ENCODE measurements at places on chromosomes 5 and 9. TPM values are rescaled to one million over a fixed set of nuclear protein-coding genes. Genes with fewer than 3 reads are reported as not detected.

Gene SOX30
- 0.08 TPM for total RNA-seq

Gene PCDHGA1
- total RNA-seq: 3.1 TPM

Gene LECT2
- not detected for total RNA-seq

Gene TSSK1B
- total RNA-seq: not detected

Gene PHF2
- total RNA-seq: 27.4 TPM

- no peak overlapping the region for H3K27ac ChIP-seq
- H3K4me1 ChIP-seq: no peaks in the 10 kb centered on the region
- H3K27me3 ChIP-seq: no peaks in the 10 kb centered on the region
- H3K4me3 ChIP-seq: no peak overlapping the region
- no peak for DNase-seq
- no peaks in the 10 kb centered on the region for H3K36me3 ChIP-seq
Observed at GRCh38 chr5:111384220-111384619, 128.1 kb downstream of the STARD4 start.

DNA sequence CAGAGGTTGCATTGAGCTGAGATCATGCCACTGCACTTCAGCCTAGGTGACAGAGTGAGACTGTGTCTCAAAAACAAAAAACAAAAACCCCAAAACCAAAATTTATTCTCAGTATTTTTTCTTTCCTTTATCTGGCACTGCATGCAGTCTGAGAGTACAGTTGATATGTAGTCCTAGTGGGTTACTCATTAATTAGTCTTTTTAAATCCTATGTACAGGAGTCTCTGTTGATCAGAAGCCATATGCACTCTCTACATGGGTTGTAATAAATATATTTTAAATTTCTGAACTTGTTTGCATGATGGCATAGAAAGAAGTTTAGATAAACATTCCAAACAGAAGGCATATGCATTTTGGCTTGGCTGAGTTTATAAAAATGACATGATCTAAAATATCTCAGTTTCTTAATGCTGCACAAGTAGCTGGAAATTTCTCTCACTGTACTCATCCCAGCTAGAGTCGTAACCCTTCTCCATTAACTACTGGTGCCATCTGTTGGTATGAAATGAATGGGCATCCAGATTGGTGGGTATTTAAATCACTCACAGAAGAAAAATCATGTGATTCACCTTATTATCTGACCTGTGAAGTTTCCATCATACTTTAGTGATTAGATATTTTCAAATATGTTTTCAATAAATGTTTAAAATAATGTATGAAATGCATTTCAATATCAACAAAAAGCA lies 284.8 kb downstream of the CTNND2 start:
- H3K27me3 ChIP-seq: no peaks in the 10 kb centered on the region
- H3K36me3 ChIP-seq: no peaks in the 10 kb centered on the region
- no peak for DNase-seq
- peaks cover 12% of the 10 kb centered on the region for H3K4me1 ChIP-seq
- no peak overlapping the region for H3K4me3 ChIP-seq
- H3K27ac ChIP-seq: no peak overlapping the region

GRCh38 chr5:43389679-43390329 lies 22.4 kb downstream of the CCL28 start:
- no peaks in the 10 kb centered on the region for H3K27me3 ChIP-seq
- no peaks in the 10 kb centered on the region for H3K36me3 ChIP-seq
- no peak overlapping the region for H3K27ac ChIP-seq
- H3K4me1 ChIP-seq: no peaks in the 10 kb centered on the region

GRCh38 chr5:179923436-179923835 lies 15.7 kb upstream of the TBC1D9B start:
- H3K27me3 ChIP-seq: no peaks in the 10 kb centered on the region
- H3K4me3 ChIP-seq: no peak overlapping the region
- no peaks in the 10 kb centered on the region for H3K4me1 ChIP-seq

DNA sequence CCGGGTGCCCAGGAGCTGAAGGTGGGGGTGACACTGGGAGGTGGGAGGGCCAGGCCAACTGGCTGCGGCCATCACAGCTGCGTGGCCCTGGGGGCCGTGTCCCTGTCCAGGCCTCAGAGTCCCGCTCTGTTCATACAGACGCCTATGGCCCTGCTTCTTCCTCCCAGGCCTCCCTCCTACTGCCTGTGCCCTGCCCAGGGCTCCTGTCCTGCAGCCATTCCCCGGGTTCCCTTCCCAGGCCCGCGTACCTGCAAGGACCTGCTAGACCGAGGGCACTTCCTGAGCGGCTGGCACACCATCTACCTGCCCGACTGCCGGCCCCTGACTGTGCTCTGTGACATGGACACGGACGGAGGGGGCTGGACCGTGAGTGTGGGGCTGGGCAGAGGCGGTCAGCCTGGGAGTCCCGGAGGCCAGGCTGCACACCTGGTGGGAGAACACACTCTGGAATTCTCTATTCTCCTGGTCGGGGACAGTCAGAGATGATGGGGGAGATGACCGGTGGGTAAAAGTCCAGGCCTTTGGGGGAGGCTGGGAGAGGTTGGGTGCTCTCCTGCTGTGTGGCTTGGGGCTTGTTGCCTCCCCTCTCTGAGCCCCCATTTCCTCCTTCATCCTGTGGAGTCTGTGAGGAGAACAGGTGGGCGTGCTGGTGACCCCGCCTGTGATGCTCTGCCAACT lies 4.5 kb downstream of the FCN2 start:
- H3K4me1 ChIP-seq: peaks cover 6% of the 10 kb centered on the region
- no peaks in the 10 kb centered on the region for H3K36me3 ChIP-seq
- no peak overlapping the region for H3K4me3 ChIP-seq
- H3K27me3 ChIP-seq: peaks cover 18% of the 10 kb centered on the region
- no peak for DNase-seq

DNA sequence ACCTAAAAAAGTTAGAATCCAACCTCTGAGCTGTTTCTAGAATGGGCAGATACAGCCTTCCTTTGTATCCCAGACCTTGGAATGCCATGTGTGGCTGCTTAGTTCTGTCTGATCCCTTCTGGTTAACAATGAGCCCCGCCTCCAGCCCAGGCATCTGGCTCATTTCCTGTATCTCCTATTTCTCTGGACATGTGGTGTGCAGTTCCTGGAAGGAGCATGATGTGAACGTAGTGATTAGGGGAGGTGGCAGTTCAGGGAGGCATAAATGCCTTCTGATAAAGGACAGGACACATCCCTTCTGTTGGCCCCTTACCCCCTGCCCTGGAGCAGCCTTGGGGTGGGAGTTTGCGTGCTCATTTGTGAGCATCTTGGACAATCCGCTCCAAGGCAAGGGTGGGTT lies 243.0 kb downstream of the ZSWIM6 start:
- H3K4me3 ChIP-seq: no peak overlapping the region
- H3K36me3 ChIP-seq: no peaks in the 10 kb centered on the region
- no peaks in the 10 kb centered on the region for H3K4me1 ChIP-seq

DNA sequence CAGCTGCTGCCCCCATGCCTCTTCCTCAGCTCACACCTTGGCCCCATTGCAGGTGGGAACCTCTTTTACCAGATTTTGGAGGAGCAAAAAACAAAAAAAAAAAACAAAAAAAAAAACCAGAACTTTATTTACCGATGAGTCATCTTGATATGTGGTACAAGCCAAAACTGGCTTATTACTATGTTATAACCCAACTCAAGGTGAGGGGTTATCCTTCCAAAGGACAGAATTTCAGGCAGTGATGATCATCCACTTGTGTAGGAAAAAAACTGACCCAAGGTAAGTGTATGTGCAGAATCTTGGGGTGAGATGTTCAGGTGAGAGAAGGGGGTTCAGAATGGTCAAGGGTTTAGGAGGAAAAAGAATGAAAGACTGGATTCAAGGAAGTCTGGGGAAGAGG lies 142.6 kb upstream of the FST start:
- no peak overlapping the region for H3K4me3 ChIP-seq
- H3K4me1 ChIP-seq: no peaks in the 10 kb centered on the region
- DNase-seq: no peak
- H3K27ac ChIP-seq: no peak overlapping the region
- H3K36me3 ChIP-seq: no peaks in the 10 kb centered on the region
- H3K27me3 ChIP-seq: no peaks in the 10 kb centered on the region

DNA sequence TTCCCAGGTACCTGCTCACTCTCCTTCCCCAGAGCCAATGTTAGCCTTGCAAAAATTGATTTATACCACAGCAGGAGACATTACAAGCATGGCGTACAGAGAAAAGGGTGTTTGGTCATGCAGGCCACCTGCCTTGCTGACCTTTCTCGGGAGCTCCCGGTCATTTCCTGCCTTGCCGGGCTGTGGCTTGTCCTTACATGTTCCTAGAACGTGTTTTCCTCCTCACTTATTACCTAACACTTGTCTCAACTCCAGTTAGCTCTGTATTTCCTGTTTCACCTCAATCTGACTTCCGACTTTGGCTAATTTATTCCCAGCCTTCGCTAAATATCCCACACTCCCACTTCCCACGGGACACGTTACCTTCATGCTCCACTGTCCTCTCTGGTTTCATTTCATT lies 282.5 kb downstream of the ICE1 start:
- no peaks in the 10 kb centered on the region for H3K27me3 ChIP-seq
- H3K4me3 ChIP-seq: no peak overlapping the region
- H3K27ac ChIP-seq: no peak overlapping the region
- H3K36me3 ChIP-seq: no peaks in the 10 kb centered on the region
- no peak for DNase-seq

GRCh38 chr9:123089040-123089439 lies 55.6 kb downstream of the GPR21 start:
- no peak overlapping the region for H3K27ac ChIP-seq
- no peak for DNase-seq
- peaks cover 66% of the 10 kb centered on the region for H3K36me3 ChIP-seq
- no peak overlapping the region for H3K4me3 ChIP-seq
- peaks cover 17% of the 10 kb centered on the region for H3K4me1 ChIP-seq

GRCh38 chr9:69391487-69391886 lies 66.5 kb downstream of the ENTREP1 start:
- peaks cover 64% of the 10 kb centered on the region for H3K4me1 ChIP-seq
- peak overlapping the region; percentile 90 for H3K27ac ChIP-seq
- peak overlapping the region; percentile 28 for H3K4me3 ChIP-seq
- H3K36me3 ChIP-seq: peaks cover 24% of the 10 kb centered on the region

GRCh38 chr9:106918825-106919509 lies 56.0 kb downstream of the ZNF462 start:
- peak overlapping the region; percentile 50 for H3K4me3 ChIP-seq
- DNase-seq: no peak
- H3K4me1 ChIP-seq: peaks cover 75% of the 10 kb centered on the region
- peaks cover 8% of the 10 kb centered on the region for H3K36me3 ChIP-seq

DNA sequence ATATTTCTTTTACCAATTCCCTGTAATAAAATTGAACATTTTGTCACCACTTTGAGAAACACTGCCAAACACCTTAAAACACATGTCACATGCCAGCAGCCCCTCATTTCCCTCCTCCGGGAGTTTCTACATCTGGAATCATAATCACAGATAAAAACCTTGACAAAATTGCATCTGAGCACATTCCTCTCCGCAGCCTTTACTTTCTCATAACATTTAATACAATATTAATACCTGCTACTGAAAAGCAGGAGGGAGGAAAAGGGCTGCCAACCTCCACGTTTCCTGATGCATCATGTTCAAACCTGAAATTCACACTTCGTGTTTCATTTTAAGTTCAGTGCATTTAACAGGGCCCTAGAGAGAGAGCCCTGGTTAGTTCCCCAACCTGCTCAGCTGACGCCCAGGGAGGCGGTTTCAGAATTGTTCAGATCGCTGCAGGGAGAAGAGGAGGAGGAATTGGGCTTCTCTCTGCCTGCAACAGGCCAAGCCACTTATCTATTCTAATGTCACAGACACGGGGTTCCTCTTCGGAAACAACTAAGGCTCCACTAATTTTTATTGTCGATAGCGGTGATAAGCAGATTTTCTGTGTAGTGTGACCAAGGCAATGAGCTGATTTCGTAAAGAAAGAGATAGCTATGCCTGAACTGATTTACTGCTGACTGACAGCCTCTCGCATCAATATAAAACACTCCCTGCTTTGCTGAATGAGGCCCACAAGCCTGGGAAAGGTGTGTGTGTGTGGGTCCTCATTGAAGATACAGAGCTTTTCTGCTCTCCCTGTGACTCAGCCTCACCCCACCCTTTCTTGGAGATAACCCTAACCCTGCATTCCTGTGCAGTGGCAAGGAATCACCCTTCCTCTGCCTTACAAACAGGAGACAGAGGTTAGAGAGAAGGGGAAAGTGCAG lies 4.9 kb upstream of the LHX2 start:
- no peak for DNase-seq
- H3K4me1 ChIP-seq: peaks cover 34% of the 10 kb centered on the region
- no peak overlapping the region for H3K27ac ChIP-seq
- H3K36me3 ChIP-seq: no peaks in the 10 kb centered on the region

DNA sequence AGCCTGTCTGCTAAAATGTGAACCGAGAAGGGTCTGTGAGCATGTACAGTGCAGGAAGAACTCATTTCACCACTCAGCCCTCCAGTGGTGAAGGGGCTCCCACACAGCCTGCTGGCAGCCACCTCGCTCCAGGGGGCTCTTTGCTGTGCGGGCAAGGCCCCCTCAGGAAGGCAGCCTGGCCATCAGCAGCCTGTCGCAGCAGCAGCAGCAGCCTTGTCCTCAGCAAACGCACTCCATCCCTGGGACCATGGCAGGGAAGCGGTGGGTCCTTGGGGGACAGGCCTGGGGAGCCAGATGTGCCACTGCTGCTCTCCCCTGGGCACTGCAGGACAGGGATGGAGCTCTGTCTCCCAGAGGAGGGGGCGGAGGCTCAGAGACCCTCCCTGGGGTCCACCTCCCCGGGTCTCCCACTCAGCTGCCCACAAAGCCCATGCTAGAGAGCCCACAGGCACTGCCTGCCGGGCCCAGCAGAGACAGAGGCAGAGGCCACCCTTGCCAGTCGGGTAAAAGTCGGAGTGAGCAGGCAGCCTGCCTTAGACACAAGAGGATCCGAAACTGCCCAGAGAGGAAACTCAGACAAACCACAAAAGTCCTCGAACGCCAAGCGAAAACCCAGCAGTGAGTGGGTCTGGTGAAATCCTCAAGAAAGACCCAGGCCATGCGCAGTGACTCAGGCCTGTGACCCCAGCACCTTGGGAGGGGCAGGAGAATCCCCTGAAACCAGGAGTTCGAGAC lies 8.0 kb downstream of the BRD3 start:
- H3K27ac ChIP-seq: no peak overlapping the region
- no peaks in the 10 kb centered on the region for H3K36me3 ChIP-seq
- H3K27me3 ChIP-seq: no peaks in the 10 kb centered on the region
- peak; percentile 19 for DNase-seq

DNA sequence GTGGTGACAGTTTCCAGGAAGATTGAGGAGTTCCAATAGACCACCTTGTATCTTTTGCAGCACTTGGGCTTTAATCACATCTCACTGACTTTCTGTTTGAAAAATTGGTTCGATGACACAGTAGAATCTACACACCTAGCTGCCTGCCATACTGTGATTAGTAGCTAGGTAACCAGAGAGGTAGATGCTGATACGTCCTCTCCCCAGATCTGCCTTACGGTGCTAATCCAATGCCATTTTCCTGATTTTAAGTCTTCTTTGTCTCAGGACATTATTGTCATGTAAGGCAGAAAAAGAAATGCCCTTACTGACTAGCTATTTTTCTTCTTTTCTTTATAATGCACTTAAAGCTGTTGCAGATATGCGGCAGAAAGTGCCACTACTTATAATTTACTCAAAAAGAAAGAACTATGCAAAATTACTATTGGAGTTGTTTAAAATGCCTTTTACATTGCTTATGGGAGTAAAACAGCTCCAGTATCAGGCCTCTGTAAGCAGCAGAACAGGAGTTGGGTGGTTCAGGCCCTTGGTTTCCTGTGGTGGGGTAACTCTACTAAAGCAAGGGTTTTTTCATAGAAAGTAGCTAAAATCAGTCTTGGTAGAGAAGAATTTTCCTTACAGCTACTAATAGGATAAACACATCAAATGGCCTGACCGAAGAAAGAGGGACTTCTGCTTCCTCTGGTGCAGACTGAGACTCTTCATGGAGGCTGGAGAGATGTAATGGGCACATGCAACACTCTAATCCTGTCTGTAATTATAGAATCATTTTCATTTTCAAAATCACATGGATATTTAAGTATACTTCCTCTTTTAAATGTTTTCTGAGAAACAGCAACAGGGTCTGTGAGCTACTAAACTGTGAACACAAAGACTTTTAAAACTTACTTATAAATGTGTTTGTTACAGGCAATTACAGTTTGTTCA lies 177.2 kb downstream of the MAPKAP1 start:
- no peak for DNase-seq
- H3K36me3 ChIP-seq: no peaks in the 10 kb centered on the region
- H3K27ac ChIP-seq: peak overlapping the region; percentile 16
- no peaks in the 10 kb centered on the region for H3K27me3 ChIP-seq

All from left ventricle myocardium inferior (tissue), 1 donor.